ENCODE measurements at places on chromosomes 1 and 21.

DNA sequence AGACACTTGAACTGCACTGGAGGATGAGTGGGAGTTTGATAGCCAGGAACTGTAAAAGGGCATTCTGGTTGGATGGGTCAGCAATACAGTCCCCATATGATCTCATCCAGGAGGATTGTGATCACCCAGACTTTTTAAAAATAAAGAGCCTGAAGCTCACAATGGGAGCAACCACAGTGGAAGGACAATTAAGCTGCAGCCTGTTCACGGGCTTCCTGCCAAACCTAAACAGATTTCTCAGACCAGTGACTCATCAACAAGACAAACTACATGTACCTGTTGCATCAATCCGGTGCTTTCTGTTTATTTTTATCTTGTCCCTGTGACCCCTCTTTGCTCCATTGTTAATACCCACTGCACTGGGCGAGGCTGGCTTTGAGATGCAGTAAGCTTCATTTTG is 52.3 kb downstream of the PAPPA2 start:
- DNase-seq: peak; percentile 52

- DNase-seq: no peak
Observed at GRCh38 chr1:115428256-115428655, 90.2 kb upstream of the NGF start.

DNA sequence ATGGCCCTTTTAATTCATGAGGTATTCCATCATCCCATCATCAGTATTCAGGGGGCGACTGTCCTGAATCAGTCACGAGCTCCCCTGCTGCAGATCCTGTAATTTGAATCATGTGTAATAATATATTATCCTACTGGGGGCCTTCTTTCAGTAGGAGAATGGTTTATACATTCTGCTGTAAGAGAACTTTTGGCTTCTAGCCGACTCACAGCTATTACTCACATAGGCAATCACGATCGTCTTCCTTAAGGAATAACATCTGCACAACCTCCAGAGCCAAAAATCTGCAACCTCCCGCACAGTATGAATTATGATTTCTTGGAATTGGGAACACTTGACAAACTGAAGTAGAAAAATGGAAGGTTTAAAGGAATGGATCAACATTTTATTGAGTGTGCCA is 343.0 kb downstream of the USP25 start:
- peak; percentile 86 for DNase-seq

DNA sequence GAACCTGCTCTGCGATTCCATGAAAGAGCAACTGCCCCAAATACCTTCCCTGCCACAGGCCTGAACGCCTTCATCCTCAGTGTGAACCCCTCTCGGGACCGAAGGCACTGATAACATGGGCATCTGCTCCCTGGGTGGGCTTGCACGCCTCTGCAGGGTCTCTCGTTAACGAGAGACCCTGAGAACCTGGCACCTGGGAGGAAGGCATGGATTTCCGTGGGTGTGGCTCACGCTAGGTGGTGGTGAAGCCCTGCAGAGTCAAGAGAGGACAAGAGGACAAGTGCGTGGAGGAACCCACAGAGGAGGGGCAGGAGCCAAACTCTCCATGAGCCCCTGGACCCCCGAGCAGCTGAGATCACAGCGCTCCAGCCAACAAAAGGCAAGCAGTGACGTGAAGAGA is 26.8 kb upstream of the COL6A2 start:
- no peak for DNase-seq

DNA sequence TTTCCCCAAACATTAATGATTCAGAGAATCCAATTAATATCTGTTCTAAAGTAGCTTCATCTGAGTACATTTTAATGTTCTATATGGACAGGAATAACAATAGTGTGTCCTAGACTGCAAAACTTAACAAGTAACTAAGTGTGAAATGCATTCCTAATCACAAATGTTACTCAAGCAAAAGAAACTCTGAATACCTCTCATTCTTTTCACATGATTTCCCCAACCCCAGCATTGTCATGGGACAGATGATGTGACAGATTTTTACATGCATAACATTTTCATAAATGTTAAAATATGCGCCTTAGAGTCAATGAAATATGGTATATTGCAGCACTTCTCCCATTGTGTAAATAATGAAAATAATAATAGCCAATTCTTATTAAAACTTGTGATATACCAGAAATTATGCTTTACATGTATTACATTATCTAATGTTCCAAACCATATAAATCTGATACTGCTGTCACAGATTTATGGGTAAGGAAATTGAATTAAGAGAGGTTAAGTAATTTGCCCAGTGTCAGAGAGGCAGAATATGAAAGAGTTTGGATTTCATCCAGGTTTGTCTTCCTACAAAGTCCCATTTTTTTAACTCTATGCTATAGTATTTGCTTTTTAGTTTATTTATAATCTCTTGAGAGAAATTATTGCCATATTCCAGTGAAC is 269.4 kb downstream of the LRRC7 start:
- peak; percentile 33 for DNase-seq

DNA sequence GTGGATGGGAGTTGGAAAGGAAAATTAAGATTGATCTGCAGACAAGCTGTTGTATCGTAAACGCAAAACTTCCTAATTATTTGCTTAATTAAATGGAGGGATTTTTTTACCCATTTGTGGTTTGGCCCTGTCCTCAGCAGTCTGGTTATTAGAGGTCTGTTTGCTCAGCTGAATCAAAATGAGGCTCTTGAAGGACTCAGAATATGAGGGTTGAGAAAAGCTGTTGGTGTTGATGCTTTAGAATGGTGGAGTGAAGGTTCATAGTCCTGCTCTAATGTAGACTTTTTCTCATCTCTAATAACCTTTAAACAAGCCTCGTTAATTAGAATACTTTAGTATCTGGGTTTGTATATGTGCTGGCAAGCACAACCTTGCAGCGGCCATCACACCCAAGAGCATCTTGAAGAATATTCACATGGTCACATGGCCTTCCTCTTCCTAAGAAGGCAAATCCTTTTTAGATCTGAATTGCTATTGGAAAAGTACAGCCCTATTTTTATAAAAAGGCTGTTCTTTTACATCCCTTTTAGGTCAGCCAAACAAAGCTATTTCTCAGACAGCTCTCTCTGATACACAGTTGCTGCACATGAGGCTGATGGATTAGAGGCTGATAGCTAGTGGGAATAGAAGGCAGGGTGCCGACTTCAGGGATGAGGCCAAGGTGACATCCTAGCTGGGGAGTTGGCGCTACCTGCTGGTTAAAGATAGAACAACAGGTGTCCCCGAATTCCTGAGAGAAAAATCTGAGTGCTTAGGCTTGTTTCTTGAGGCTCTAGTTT is 53.8 kb downstream of the MACF1 start:
- DNase-seq: no peak

DNA sequence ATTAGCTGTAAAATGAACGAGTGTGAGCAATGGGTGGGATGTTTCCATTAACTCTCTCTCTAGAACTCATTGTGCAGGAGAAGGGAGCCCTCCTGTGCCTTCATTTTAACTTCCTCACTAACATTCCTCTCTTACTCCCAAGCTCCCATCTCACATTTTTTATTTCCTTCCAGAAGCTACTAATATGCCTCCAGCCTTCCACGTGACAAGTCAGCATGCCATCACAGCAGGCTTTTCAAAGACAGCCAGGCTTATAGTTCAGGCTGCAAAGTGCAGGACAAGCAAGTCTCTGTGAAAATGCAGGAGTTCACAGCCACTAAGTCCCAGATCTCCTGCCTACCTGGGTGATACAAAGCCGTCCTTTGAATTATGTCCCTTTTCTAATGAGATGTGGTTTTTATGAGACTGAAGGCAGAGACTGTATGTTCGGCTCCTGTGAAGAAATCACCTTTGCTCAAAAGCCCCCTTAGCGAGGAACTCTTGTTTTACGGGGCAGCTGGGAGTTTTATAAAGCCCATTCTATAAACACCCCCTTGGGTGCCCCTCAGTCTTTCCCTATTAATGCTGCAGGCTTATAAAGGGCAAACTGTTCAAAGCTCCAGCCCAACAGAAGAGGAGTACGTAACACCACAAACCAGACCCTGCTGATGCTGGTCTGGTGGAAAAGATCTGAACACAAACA is 14.8 kb upstream of the ANGPTL7 start:
- DNase-seq: no peak

GRCh38 chr1:80225510-80225909 is 1219.0 kb upstream of the ADGRL4 start:
- DNase-seq: no peak

DNA sequence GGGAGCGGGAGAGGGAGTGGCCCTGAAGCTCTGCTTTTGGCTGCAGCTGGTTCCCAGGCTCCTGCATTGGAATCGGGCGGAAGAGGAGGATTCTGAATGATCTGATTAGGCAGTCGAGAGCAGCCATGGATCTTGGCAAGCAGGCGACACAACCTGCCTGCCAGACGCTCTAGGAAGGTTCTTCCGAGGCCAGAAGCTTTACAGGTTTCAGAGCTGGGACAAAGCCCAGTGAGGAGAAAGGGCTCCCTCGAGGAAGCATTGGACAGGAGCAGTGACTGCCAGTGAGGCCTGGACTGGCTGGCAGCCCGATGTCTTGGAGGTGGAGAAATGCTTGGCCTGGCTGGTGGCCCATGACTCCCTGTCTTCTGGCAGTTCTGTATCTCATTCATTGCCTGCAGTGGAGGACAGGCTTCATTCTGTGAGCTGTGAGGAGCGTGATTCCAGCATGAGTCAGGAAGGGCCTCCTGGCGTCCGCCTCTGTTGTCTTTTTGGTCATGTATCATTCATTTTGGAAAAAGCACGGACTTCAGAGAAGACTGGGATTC is 132.7 kb upstream of the IPO9 start:
- DNase-seq: peak; percentile 90

DNA sequence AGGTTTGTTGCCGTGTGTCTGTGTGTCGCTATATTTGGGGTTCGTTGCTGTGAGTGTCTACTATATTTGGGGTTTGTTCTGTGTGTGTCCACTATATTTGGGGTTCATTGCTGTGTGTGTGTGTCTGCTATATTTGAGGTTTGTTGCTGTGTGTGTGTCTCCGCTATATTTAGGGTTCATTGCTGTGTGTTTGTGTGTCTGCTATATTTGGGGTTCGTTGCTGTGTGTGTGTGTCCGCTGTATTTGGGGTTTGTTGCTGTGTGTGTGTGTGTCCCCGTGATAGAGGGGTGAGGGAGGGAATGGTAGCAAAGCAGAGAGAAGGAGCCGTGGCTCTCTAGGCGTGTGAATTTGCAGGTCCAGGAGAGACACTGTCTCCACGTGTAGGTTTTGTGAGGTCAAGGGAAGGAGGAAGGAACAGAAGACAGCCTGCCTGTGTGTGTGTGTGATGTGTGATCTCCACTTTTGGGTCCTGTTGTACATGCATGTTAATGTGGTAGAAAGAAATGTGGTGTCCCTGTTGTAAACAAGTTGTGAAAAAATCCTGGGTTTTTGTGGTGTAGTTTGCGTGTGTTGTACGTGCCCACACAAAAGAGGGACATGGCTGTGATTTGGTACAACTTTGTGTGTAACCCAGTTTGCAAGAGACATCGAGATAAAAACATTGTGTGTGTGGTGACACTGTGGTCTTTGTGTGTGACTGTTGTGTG is 56.3 kb upstream of the ECE1 start:
- no peak for DNase-seq

DNA sequence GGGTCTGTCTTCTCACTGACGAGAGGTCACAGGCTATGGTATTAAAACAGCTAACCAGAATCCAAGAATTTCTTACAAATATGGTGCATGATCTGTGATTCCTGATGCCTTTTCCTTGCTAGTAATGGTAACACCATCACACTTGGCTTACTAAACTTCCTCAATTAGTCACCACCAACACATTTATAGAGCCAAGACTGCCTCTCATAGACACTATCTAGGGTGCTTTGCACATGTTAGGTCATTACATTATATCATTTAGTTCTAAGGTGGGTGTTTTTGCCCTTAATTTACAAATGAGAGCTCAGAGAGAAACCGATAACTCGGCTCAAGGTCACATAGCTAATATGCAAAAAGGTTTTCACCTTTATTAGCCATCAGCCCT is 8.7 kb downstream of the KIF21B start:
- no peak for DNase-seq

Measured in HS-5 (cell line).